ENCODE measurements at places on chromosomes 1 and 21.

DNA sequence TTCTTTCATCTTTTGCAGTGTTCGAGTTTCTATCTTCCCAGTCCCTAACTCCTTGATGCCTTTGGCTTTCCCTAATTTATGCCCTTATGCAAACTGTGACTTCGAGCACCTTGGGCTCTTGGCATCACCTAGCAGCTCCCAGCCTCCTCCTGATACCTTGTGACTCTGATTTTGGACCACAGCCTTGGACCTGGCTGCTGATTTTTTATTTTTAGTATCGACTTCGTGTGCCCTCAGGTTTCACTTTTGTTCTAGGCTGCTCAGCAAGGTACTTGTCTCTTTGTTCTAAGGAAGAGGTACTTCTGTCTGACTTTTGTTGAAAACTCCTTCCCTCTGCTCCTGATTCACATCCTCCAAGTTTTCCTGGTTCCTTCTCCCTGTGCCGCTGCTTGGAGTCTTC lies 69.6 kb upstream of the KCNK1 start:
- no peak for DNase-seq

- peak; percentile 6 for DNase-seq
Measured at GRCh38 chr1:18581420-18581880, 49.2 kb upstream of the PAX7 start.

DNA sequence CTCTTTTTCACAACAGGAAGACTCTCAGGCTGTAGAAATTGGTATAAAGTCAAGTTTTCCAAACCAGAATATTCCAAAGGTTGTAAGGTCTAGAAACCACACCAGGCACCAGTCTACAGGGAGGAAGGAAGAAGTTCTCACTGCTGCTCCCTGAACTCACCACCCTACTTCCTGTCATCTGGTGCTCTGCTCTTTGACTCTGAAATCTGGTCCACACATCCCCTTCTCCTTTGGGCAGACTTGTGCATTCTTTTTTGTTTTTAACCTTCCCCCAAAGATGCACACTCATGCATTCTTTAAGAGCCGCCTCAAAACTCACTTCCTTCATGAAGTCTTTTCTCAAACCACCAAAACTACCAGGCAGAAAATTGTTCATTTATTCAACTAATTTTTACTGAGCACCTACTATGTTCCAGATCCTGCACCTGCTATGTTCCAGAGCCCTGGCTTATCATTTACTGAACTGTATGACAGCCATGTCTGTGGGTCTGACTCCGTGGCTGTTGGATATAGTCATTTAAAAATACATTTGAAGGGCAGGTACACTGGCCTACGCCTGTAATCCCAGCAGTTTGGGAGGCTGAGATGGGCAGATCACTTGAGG lies 30.1 kb upstream of the EPS15 start:
- DNase-seq: no peak

GRCh38 chr1:203555511-203556046 lies 61.6 kb downstream of the OPTC start:
- DNase-seq: no peak

- DNase-seq: peak; percentile 25
Measured at GRCh38 chr21:34983680-34984086, 65.4 kb downstream of the RUNX1 start.

DNA sequence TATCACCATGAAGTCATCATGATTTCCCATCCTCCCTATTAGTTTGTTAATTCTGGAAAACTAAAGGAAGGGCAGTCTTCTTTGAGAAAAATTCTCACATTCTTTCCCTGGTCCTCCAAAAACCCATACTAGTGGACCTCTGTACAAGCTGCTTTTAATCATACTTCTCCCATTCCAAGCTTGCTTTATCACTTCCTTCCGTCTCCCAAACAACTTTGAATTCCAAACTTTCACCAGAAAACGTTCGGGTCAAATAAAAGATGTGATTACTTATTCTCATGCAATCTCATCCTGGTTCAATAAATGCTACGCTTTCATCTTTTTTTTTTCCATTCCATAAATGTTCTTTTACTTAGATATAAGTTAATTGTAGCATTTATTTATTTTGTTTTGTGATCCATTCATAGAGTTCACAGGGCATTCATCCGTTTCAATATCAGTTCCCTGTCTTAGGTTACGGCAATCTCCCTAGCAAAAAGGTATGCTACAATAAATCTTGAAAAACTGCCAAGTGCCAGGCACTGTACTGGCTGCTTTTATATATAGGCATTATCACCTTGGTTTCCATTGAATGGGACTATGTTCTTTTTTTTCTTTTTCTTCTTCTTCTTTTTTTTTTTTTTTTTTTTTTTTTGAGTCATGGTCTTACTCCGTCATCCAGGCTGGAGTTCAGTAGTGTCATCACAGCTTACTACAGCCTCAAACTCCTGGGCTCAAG lies 100.2 kb upstream of the GREM2 start:
- DNase-seq: no peak

DNA sequence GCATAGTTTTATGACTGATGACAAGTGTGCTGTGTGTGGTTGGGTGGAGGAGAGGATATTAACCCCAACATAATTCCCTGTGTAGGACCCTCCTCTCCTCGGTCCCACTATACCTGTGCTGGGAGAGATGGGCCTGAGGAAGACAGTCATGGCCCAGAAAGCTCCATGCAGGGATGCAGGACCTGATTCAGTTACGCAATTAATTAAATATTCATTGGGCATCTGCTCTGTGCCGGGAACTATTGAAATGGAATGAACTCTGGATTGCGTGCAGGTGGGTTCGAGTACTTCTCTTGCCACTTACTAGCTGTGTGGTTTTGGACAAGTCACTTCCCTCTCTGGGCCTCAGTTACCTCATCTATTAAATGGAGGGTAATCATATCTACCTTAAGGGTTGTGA lies 74.6 kb downstream of the CD247 start:
- DNase-seq: no peak

DNA sequence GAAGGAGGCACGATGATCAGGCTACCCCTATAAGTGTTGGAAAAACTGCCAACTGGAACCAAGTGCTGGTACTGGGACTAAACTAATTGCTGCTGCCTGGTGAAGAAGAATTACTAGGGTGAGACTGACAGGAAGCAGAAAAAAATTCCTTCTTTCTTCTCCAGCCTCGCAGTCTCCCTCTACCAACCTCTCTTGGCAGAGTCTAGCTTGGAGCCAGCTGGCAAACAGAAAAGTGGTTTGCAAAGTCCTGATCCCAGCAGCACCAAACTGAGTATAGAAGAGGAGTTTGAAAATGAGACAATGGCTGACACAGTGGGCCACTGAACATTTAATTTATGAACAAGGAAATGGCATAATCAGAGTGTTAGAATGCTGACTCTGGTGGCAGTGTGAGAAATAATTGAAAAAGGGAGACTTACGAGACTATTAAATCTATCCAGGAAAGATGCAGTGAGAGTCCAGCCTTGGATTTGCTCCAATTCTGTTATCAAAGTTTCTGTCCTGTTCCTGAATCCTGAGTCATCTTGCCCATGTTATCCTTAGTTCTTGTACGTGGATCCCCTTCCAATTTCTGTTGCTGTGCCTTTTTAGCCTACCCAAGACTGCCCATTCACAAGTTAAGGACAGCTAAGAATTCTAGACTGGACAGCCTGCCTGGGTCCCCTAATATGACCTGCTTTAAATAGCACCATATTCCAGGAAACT lies 23.7 kb upstream of the DISP1 start:
- DNase-seq: no peak

GRCh38 chr1:174297351-174297750 lies 138.0 kb downstream of the RABGAP1L start:
- DNase-seq: no peak

GRCh38 chr1:64960731-64961130 lies 5.6 kb downstream of the JAK1 start:
- DNase-seq: no peak

DNA sequence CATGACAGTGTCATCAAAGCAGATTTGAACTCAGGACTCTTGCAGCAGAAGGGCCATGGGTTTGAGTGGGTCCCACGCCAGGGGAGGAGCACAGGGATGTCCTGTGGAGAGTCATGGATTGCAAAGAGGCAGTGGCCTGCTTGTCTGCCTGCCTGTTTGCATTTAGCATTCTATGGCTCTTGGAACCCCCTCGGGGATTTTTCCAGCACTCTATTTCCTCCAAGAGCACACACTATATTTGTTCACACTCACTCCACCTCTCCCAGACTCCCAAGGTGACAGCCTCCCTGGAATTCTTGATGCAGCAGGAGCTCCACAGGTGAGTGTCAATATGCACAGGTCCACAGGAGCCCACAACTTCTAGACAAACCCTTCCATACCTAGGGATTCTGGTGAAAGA lies 73.1 kb upstream of the LRRN2 start:
- DNase-seq: no peak
